ENCODE measurements at places on chromosomes 2 and 18.

DNA sequence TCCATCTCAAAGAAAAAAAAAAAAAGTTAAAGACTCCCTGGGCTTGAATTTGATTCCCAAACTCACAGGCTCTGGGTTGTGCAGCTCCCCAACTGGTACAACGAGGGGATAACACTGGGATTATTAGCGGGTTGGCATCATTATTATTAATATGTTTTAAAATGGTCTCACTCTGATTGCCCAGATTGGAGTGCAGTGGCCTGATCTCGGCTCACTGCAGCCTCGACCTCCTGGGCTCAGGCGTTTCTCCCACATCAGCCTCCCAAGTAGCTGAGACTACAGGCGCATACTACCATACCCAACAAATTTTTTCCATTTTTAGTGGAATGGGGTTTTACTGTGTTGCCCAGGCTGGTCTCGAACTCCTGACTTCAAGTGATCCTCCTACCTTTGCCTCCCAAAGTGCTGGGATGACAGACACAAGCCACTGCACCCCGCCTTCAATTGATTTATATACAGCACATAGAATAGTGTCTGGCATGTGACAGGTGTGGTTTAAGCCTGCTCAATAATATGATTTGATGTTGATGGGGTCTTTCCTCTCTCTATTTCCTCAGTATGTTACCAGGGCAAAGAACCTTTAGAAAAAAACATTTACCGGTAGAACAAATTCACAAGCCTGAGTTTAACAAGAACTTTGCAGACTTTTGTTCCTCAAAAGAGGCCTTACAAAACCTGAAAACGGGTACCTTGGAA, 12.2 kb downstream of the MYCN start:
- DNase-seq = no peak

DNA sequence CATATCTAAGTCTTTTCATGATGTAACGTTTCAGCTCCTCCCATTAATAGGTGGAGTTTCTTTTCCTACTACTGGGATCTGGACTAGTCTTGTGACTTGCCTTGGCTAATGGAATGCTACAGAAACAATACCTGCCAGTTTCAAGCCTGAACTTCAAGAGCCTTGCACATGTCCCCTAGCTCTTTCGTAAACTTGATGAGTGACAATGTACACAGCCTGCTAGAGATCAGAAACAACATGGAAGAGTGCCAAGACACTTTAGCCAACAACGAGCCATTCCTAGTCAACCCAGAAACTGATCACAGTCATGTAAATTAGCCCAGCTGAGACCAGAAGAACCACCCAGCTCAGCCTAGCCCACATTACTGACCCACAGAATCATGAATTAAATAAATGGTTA, 24.8 kb upstream of the STK39 start:
- no peak for DNase-seq

DNA sequence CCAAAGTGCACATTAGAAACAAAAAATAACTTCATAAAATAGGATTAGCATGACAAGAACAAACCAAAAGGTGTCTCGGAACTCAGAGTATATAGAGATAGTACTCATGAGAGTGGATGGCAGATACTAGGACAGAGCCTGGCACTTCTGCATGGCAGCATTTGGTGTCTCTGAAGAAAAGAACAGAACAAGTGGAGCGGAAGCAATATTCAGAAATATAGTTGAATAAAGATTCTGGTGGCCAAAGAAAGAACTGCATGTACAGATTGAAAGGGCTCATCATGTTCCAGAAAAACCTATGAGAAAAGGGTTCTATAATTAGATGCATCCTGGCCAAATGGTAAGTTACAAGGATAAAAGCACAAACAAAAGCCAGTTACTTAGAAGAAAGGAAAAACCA, 90.9 kb downstream of the CCDC138 start:
- DNase-seq = no peak

- DNase-seq = no peak
Measured at GRCh38 chr2:100662866-100663265, 100.1 kb downstream of the PDCL3 start.

DNA sequence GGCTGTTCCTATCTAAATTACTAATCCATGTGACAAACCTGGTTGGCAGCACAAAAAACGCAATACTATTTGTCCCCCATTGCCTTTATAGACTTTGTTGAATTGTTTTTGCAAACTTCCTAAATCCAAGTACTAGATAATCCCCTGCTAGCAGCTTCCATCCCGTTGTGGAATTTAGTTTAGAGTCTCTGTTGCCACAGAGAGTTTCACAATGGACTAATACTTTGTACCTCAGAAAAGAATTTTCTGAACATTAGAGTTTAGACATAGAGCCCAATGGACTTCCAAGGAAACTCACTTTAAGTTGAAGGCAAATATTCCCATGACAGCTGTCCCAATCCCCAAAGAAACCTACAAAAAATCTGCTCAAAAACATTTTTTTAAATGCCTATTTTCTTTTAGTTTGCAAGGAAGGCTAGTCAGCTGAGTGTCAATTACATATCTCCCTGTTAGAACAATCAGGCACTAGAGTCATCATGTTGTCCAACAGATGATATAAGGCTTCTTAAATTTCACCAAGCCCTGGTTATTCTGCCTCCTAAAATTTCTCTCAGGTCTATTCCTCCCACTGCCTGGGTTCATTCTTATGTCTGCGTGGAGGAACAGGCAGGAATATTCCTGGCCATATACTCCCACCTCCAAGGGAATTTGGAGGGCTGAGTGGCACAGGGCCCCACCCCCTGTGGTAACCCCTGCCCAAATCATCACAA, 27.2 kb downstream of the RNF152 start:
- DNase-seq = no peak

DNA sequence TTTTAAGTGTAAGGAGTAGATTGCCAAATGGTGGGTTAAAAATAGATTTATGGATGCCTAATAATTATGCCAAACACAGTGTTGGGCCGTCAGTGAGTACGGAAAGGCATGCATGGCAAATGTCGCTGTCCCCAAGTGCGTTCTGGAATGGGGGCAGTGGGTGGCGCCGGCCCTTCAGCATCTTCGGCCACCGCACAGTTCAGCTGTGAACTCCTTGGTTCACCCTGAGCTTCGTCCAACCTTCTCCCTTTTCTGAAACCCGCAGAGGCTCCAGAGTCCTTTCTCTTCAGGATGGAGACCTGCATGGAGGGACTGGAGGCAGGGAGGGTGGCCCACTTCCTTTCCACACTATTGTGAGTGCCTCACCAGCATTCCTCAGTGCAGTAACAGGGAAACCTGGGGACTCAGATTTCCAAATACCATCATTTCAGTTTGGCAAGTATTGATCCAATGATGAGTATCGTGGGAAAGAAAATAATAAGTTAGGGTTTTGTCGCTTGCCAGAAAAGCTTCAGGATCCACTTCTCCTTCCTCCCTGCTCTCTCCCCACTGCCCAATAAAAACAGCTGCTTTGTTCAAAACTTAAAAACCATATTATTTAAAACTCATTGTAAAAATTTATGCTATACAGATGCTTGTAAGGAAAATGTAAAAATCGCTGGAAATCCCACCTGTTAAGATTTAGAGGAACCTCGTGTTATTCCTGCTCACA, 74.6 kb upstream of the TXNDC2 start:
- DNase-seq = no peak

GRCh38 chr18:58353581-58353980, 275.3 kb downstream of the ALPK2 start:
- DNase-seq = no peak

GRCh38 chr2:9370746-9371145, 52.6 kb downstream of the ITGB1BP1 start:
- DNase-seq = no peak
